ENCODE measurements at places on chromosomes 6 and 20. TPM values are rescaled to one million over a fixed set of nuclear protein-coding genes. Genes with fewer than 3 reads are reported as not detected.
A peak's percentile ranks its signal among the peaks of the same experiment; 100 is the strongest.

ULBP3 gene
- 5.4 TPM for total RNA-seq

SOX18 gene
- 70.0 TPM for total RNA-seq

BMP6 gene
- 1.7 TPM for total RNA-seq

LRRC1 gene
- 16.4 TPM for total RNA-seq

ID1 gene
- total RNA-seq, result 729 TPM

DNA sequence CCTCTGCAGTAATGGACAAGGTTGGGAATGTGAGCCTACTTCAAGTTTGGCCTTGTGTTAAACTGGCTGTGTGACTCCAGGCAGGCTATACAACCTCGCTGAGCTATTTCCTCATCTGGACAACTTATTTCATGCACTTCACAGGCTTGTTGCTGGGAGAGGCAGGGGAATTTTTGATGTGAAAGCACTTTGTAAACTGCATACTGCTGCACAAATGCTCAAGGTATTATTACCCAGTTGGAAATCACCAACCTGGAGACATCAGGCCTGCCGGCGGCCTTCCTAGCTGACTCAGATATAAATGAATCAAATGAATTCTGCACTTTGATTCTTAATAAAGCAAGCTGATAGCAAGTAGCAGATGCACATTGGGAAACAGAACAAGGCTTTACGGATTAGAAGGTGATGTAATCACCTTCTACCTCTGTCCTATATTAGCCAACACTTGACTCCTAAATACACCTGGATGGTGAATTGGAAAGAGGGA lies 10.1 kb downstream of the JARID2 start:
- DNase-seq, result no peak
- H3K27ac ChIP-seq, result no peak overlapping the region
- no peaks in the 10 kb centered on the region for H3K36me3 ChIP-seq
- H3K27me3 ChIP-seq, result no peaks in the 10 kb centered on the region
- peaks cover 68% of the 10 kb centered on the region for H3K4me1 ChIP-seq

GRCh38 chr6:28765978-28766351 lies 157.8 kb downstream of the TRIM27 start:
- no peaks in the 10 kb centered on the region for H3K4me1 ChIP-seq
- H3K27me3 ChIP-seq, result peaks cover 16% of the 10 kb centered on the region
- no peak overlapping the region for H3K27ac ChIP-seq
- no peak overlapping the region for H3K4me3 ChIP-seq
- H3K36me3 ChIP-seq, result no peaks in the 10 kb centered on the region

GRCh38 chr6:167650730-167651317 lies 175.9 kb upstream of the AFDN start:
- no peak overlapping the region for H3K4me3 ChIP-seq
- H3K4me1 ChIP-seq, result peaks cover 11% of the 10 kb centered on the region
- H3K27me3 ChIP-seq, result no peaks in the 10 kb centered on the region
- H3K36me3 ChIP-seq, result no peaks in the 10 kb centered on the region
- DNase-seq, result no peak

DNA sequence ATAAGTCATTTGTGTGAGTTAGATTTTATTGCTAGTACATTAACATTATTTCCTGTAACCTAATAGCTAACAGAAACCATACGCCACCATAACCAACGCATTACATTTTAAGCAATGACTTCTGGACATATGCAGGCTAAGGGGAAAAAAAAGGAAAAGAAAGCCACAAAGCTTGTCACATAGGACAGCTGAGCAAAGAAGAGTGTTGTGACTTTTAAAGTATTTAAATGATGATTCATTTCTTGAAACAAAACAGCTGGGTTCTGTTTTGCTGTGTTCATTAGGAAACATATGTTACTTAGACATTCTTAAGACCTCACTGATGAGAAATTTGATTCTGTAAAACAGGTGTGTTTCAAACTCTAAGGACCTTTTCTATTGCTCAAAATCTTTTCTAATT lies 171.4 kb downstream of the COL9A1 start:
- DNase-seq, result no peak
- no peak overlapping the region for H3K27ac ChIP-seq
- H3K4me3 ChIP-seq, result no peak overlapping the region
- H3K4me1 ChIP-seq, result no peaks in the 10 kb centered on the region
- H3K27me3 ChIP-seq, result no peaks in the 10 kb centered on the region

GRCh38 chr20:47557791-47558190 lies 56.1 kb downstream of the NCOA3 start:
- no peak overlapping the region for H3K27ac ChIP-seq
- no peak overlapping the region for H3K4me3 ChIP-seq
- no peaks in the 10 kb centered on the region for H3K27me3 ChIP-seq
- DNase-seq, result no peak
- no peaks in the 10 kb centered on the region for H3K36me3 ChIP-seq

- H3K4me1 ChIP-seq, result no peaks in the 10 kb centered on the region
- no peak for DNase-seq
- no peak overlapping the region for H3K27ac ChIP-seq
- no peak overlapping the region for H3K4me3 ChIP-seq
Measured at GRCh38 chr6:25499615-25500235, 152.3 kb upstream of the SCGN start.

GRCh38 chr6:35651244-35651643 lies 37.5 kb downstream of the FKBP5 start:
- H3K4me3 ChIP-seq, result no peak overlapping the region
- no peaks in the 10 kb centered on the region for H3K36me3 ChIP-seq
- H3K27me3 ChIP-seq, result peaks cover 7% of the 10 kb centered on the region
- no peaks in the 10 kb centered on the region for H3K4me1 ChIP-seq
- no peak for DNase-seq

GRCh38 chr20:31578448-31579138 lies 26.5 kb upstream of the ID1 start:
- H3K36me3 ChIP-seq, result no peaks in the 10 kb centered on the region
- H3K27me3 ChIP-seq, result no peaks in the 10 kb centered on the region
- peaks cover 11% of the 10 kb centered on the region for H3K4me1 ChIP-seq
- no peak overlapping the region for H3K27ac ChIP-seq
- DNase-seq, result no peak

DNA sequence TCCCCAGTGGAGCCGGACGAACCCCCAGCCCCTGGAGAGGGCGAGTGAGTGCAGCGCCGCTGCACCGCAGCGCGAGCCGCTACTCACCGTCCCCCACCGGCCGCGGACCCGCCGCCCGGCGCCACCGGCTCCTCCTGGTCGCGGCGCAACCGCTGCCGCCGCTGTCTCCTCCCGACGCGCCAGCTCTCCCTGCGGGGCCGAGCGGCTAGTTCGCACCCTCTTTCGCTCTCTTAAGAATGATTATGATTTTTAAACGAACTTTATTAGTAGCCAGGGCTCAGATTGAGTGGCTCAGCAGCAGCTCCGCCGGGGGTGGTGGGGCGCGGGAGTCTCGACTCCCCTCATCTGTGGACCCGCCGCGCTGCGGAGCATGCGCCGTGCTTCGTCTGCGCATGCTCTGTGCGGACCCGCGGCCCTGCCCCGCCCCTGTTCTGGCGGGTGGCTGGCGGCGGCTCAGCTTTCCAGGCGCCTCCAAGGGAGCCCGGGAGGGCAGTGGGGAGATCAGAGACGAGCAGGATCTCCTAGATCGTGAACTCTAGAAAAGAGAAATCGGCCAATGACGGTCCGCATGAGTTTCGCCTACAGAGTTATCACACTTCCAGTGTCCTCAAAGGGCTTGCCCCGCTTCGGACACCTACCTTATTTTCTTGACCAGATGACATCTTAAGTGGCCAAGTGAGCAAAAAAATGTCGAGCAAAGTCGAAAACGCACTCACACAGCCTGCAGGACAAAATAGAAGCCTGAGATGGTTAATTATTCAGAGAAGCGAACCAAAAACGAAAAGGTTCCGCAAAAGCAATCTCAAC lies at the start of gene RAB23:
RAB23 (minus strand) TSS at position 372 of the 807 bp plus-strand sequence. CDS start 11,927 bp downstream, outside the sequence.
- H3K27ac ChIP-seq, result peak within 1 kb of the TSS; percentile 66
- peaks cover 11% of the 10 kb centered on the region for H3K36me3 ChIP-seq
- H3K4me3 ChIP-seq, result peak within 1 kb of the TSS; percentile 93
- peaks cover 16% of the 10 kb centered on the region for H3K4me1 ChIP-seq

GRCh38 chr6:46175976-46176375 lies 5.2 kb upstream of the ENPP5 start:
- no peak overlapping the region for H3K27ac ChIP-seq
- no peak for DNase-seq
- no peak overlapping the region for H3K4me3 ChIP-seq
- H3K4me1 ChIP-seq, result no peaks in the 10 kb centered on the region
- no peaks in the 10 kb centered on the region for H3K27me3 ChIP-seq

DNA sequence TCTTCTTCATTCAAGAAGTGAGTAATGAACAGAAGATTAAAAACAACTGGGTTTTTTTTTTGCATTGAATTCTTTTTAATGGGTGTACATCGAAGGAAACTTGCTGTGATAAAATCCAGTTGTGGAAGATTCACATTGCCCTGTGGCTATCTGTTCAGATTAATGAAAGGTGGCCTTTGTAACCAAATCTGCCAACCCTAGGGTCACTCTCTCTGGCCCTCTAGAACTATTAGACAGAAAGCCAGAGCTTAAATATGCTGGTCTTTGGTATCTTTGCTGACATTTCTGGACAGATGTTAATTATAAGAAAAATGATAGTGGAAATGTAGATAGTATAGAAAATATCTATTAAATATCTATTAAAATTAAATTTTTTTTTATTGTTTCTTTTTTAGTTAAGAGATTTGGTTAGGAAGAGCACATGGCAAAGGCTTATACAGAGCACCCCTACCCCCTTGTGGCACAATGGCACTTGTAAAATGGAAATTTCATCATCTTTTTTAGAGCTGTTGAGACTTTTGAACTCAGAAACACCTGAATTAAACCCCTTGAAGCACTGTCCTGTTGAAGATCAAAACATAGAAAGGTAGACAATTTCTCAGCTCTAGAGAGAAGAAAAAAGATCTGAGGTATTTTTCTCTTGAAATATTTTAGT lies 572.5 kb downstream of the PKHD1 start:
- H3K36me3 ChIP-seq, result no peaks in the 10 kb centered on the region
- DNase-seq, result no peak
- no peaks in the 10 kb centered on the region for H3K27me3 ChIP-seq

DNA sequence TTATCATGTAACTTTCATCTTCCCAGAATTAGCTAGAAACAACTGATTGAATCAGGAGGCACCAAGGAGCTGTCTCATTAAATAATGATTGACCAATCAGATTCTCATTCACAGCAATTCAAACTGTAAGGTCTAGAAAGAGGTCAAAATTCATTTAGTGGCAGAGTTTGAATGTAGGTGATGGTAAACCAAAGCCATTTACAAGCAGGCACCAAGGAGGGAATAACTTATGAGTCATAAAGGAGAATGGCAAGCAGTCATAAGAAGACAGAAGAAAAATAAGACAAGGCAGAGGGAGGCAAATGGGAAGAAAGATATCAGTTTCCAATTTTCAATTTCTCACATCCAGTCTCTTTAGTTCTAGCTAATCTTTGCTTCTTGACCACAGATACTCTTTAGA lies 52.9 kb upstream of the DEFB112 start:
- DNase-seq, result no peak
- H3K27ac ChIP-seq, result no peak overlapping the region
- no peaks in the 10 kb centered on the region for H3K36me3 ChIP-seq
- no peak overlapping the region for H3K4me3 ChIP-seq
- H3K4me1 ChIP-seq, result no peaks in the 10 kb centered on the region

DNA sequence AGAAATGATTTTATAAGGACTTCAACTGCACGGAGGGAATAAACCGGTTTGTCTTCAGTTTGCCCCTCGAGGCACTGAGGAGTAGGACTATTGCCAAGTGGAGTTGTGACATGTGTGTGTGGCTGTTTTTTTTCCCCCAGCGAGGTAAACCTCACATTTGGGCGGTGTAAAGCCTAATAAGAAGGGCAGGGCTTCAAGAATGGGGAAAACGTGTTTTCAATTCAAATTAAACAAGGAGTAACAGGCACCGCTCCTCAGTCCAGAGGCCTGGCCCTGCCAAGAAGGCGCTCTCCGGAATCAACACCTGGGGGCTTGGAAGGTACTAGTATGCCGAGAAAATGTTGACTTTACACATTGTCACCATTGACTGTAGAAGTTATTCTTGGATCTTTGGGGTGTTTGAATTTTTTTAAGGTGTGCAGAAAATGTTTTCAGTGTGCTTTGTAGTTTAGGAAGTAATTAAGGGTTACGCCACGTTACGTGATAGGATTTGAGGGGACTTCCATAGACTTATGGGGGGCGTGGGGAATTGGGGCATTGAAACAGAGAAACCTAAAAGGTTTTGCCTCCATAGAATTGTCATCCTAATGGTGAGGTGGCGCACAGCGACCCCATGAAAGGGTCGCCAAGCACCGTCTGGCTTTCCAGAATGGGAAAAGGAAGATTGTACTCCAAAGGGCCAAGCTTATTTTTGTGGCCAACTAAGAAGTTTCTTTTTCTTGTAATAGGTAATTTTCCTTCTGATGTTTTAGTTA lies 791 bp downstream of the ADGRG6 start:
- no peaks in the 10 kb centered on the region for H3K27me3 ChIP-seq
- H3K36me3 ChIP-seq, result no peaks in the 10 kb centered on the region

DNA sequence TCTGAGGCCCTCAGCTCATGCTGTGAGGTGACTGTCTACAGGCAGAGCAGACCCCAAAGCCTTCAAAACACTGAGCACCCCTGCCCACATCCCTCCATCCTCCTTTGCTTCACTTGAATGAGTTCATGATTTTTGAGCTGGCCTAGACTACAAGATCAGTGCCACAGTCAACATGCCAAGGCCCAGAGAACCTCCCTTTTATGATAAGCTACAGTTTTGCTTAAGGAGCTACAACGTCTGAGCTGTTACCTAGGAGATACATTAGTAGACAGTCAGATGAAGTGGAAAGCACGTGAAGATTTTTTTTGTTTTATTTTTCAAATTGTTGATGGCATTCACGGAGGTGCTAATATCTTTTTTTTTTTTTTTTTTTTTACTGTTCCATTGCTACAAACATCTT lies 139.0 kb downstream of the SOBP start:
- H3K4me1 ChIP-seq, result no peaks in the 10 kb centered on the region
- H3K27me3 ChIP-seq, result no peaks in the 10 kb centered on the region
- H3K4me3 ChIP-seq, result no peak overlapping the region
- no peak for DNase-seq

DNA sequence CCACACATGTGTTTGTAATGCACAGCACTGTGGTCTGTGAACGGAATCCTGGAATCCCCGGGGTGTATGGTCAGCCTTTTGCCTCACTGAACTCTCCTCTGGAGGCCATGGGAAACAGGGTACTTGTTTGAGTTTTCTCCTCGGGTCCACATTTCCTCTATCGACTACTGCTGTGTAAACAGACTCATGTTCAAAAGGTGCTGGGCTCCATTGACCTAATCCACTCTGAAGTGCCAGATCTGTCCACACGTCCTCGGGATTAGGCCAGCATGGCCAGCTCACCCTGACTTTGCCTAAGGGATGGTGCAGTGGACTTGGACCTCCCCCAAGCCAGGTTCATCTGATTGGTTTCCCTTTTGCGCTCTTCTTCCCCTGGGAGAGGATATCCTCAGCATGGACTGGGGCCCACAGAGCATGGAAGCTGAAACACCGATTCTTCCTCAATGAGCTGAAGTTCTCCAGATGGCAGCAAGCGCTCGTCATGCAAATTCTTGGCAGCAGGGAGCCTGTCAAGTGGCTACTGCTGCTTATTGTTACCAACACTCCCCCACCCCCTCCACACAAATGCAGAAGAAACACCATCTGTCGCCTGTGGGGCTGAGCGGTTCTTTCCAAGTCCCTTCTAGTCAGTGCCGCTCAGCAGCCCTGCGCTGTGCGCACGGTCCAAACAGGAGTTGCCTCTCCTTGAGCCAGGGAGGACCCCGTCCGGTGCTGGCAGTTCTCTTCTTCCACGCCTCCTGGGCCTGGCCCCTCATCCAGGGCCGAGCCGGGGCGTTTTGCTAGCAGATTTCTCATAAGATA lies 292.6 kb upstream of the MARCKS start:
- H3K4me1 ChIP-seq, result peaks cover 35% of the 10 kb centered on the region
- no peaks in the 10 kb centered on the region for H3K36me3 ChIP-seq
- no peak overlapping the region for H3K4me3 ChIP-seq
- H3K27me3 ChIP-seq, result no peaks in the 10 kb centered on the region

Data from SJSA1 (cell line).